SIG-M5 (cell line): ENCODE measurements at places on chromosomes 16 and 17.

GRCh38 chr16:49600536-49600935, 226.9 kb downstream of the C16orf78 start:
- no peak for DNase-seq

DNA sequence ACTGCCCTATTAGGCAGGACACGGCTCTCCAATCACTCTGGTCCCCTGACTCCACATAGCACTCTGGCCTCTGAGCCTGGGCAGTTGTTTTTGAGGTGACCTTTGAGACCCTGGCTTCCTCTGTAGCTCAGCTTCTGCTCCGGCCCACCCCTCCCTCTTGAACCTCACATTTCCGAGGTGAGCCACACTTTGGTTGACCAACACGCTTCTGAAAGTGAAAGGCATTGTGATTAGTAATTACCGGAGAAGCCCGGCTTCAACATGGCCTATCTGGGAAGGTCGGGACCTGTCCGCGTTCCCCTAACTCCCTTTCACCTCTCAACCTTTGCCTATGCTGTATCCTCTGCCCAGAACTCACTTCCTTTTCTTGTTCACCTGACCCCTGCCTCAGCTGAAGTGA, 10.3 kb upstream of the ITGAX start:
- no peak for DNase-seq

DNA sequence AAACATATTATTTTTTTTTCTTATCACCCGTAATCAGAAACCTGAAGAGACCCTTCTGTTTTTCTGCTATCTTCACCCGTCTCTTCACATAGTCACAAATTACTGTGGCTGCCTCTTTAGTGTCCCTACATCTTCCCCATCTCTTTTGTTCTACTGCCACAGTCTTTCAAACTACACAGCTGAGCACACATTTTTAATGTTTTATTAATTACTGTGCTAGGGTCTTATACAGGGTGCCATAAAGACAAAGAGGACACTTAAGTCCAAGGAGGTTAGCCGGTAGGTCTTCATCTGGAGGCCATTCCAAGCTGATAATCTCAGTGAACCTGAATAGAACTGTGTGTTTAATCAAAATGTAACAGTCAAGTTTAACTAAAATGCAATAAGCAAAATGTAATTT, 20.7 kb downstream of the CNTNAP4 start:
- DNase-seq, result no peak

DNA sequence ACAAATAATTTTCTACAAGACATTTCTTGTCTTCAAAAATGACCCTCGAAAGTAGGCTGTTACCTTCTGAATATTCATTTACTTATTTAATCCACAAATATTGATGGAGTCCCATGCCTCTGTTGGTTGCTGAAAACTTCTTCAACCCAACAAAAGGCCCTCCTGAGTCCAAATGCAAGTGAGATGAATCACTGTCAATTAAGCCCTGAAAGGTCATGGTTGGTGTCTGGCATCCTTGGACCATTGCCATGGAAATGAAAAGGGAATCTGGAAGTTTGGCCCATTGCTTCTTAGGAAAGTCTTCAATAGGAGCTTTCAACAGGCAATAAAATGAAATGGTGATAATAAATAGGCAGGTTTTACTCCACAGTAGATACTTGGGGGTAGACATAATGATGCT, 364.7 kb upstream of the DYNLRB2 start:
- no peak for DNase-seq

DNA sequence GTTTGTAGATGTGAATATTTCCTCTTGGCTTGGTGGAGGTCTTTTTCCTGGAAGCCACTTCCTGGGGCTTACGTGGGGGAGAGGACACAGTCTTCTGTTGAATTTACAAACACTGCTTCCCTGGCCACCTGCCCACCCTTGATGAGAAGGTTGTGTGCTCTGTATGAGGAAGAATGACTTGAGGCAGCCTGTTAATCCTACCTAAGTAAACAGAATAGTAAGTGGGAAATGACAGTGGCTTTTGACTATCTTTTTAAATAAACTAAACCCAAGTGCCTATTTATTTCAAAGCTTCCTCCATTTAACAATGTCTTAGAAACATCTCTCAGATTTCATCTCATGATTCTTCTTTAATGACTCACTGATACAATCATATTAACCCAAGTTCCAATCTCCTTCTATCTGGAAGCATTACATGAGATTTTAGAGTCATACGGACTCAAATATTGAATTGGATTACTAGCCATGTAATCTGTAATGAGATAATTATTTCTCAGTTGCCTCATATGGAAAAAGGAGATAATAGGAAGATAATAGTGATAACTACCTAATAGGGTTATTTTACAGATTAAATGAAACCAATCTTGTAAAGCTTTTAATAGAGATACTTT, 96.6 kb upstream of the SMIM36 start:
- DNase-seq, result no peak

GRCh38 chr16:56862776-56863175, 2.2 kb upstream of the SLC12A3 start:
- no peak for DNase-seq

DNA sequence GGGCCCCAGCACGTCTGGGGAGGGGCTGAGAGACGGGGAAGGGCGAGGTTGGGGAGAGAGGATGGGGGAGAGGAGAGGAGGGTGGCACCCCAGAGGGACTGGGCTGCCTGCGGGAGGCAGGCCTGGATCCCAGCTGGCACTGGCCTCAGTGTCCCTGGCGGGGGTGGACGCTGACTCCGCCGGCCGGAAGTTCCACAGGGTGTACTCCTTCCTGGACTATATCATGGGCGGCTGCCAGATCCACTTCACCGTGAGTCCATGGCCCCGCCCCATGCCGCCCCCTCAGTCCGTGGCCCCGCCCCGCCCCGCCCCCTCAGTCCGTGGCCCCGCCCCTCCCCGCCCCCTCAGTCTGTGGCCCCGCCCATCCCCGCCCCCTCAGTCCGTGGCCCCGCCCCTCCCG, 11.3 kb downstream of the CPNE7 start:
- DNase-seq, result no peak

DNA sequence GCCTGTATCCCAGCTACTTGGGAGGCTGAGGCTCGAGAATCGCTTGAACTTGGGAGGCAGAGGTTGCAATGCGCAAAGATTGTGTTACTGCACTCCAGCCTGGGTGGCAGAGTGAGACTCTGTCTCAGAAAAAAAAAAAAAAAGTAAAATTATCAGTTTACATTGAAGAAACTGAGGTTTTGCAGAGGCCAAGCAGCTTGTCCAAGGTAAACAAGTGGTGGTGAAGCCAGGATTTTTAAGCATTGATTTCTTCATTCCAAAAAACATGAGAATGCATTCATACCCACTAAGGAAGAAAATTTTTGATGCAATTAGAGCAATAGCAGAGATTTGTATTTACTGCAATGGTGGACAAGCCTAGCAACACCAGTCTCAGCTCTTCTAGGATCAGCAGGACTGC, 52.7 kb downstream of the CENPV start:
- DNase-seq, result no peak

GRCh38 chr17:9370467-9370866, 205.2 kb downstream of the STX8 start:
- no peak for DNase-seq

DNA sequence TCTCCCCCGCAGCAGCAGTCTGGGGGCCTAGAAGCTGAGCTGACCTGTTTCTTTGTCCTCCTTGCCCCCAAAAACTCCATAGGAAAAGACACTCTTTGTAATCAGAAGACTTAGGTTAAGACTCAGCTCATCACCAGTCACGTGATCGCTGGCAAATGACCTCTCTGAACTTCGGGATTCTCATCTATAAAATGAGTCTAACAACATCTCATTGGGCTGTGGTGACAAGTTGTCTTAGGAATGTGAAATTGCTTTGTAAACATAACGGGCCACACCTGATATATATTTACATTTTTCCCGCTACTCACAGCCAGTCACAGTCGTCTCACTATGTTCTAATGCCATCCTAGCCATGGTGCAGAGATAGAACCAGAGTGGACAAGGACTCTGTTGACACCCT, 86.0 kb upstream of the LHX1 start:
- no peak for DNase-seq

- DNase-seq, result no peak
These were observed at the start of gene HAS3 for GRCh38 chr16:69105501-69106361. Gene HAS3, plus strand, starts transcription at chr16:69105653. Its CDS starts 3,743 bp downstream, at chr16:69109396.

DNA sequence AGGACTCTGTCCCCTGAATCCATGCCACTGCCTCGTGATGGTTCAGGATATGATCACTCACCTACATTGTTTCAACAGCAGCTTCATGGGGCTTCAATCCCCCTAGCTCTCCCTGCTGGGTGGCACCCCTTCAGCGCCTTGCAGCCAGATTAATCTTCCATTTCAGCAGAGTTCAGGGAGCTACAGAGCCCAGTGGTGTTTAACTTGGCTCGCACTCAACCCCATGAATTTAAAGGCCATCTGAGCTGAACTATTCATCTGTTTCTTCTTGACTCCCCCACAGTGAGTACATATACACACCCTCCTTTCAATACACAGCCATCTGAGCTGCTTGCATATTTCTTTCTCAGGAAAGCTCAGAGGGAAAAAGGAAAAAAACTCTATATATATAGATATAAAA, 202.8 kb upstream of the C16orf82 start:
- DNase-seq, result no peak

- no peak for DNase-seq
These were observed 13.8 kb upstream of the AATK start for GRCh38 chr17:81179861-81180260.

DNA sequence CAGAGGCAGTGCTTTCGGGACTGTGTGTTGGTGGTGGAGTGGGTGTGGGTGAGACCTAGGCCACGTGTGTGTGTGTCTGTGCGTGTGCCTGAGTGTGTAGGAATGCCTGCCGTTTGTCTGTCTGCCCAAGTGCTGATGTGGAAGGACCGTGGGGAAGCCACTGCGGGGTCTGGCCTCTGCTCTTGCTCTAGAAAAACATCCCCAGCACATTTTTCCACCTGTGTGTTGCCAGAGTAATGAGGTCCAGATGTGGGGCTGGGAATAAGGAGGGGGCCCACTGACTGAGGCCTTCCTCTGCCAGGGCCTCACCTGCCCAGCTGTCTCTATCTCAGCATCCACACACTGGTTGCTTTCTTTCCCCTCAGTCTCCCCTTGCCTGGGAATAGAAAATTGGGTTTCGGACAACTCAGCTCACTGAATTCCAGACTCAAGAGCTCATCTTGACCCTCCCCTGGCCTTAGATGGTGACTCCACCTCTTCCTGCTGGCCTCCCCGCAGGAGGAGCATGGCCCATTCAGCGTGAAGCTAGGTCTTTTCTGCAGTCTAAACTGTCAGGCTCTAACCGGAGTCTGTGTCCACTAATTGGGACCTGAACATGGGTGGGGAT, 7.6 kb downstream of the SGCA start:
- no peak for DNase-seq
